ENCODE measurements at places on chromosomes 5 and 9. TPM values are rescaled to one million over a fixed set of nuclear protein-coding genes. Genes with fewer than 3 reads are reported as not detected.
A peak's percentile ranks its signal among the peaks of the same experiment; 100 is the strongest.

GRCh38 chr9:111897601-111898137 lies 1.1 kb downstream of the UGCG start:
- H3K4me1 ChIP-seq: no peaks in the 10 kb centered on the region
- H3K27me3 ChIP-seq: no peaks in the 10 kb centered on the region
- peak overlapping the region; percentile 95 for H3K27ac ChIP-seq
- DNase-seq: no peak
- H3K36me3 ChIP-seq: no peaks in the 10 kb centered on the region

Gene LHX6
- total RNA-seq: 6.2 TPM

- no peaks in the 10 kb centered on the region for H3K4me1 ChIP-seq
- H3K27me3 ChIP-seq: no peaks in the 10 kb centered on the region
- H3K4me3 ChIP-seq: no peak overlapping the region
- no peak overlapping the region for H3K27ac ChIP-seq
- no peak for DNase-seq
- no peaks in the 10 kb centered on the region for H3K36me3 ChIP-seq
Measured at GRCh38 chr5:16659536-16659935, 42.7 kb upstream of the RETREG1 start.

DNA sequence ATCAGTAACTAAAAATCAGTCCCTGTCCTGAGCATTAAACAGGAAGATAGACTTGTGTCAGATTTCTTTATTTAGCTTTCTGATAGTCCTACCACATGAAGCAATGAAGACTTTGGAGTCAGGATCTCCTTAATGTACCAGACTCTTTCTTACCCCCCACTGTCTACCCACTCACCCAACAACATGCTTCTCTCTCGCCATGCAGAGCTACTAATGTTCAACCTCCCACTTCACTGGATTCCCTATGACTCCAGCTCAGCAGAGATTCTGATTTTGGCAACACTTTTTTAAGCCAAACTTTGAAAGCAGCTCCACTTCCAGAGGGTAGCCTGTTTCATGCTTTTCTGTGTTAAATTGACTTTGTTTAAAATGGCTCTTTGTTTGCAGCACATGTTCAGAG lies 50.8 kb downstream of the GPR21 start:
- H3K36me3 ChIP-seq: no peaks in the 10 kb centered on the region
- H3K27me3 ChIP-seq: no peaks in the 10 kb centered on the region
- no peaks in the 10 kb centered on the region for H3K4me1 ChIP-seq
- no peak for DNase-seq

DNA sequence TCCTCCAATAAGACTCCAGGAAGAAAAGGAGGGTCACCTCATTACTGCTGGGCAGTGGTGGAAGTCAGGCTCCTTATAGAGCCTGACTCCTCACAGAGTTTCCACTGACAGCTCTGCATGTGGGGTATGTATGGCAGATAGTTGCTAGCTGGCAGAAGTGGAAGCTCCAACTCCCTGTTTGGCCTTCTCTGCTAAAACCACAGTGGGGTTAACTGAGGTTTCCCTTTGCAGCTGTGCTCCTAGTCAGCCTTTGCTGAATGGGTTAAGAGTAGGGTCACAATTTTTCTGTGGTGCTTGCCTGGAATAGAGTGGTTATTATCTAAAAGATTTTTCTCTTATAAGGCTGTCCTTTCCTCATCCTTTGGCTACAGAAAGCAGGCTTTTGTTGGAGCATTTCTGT lies 327.5 kb downstream of the FBXL17 start:
- H3K4me3 ChIP-seq: no peak overlapping the region
- H3K27ac ChIP-seq: no peak overlapping the region
- H3K36me3 ChIP-seq: no peaks in the 10 kb centered on the region
- no peak for DNase-seq
- H3K4me1 ChIP-seq: no peaks in the 10 kb centered on the region

- no peaks in the 10 kb centered on the region for H3K4me1 ChIP-seq
- H3K27ac ChIP-seq: no peak overlapping the region
- H3K36me3 ChIP-seq: no peaks in the 10 kb centered on the region
Measured at GRCh38 chr5:83441747-83442146, 29.8 kb upstream of the VCAN start.

DNA sequence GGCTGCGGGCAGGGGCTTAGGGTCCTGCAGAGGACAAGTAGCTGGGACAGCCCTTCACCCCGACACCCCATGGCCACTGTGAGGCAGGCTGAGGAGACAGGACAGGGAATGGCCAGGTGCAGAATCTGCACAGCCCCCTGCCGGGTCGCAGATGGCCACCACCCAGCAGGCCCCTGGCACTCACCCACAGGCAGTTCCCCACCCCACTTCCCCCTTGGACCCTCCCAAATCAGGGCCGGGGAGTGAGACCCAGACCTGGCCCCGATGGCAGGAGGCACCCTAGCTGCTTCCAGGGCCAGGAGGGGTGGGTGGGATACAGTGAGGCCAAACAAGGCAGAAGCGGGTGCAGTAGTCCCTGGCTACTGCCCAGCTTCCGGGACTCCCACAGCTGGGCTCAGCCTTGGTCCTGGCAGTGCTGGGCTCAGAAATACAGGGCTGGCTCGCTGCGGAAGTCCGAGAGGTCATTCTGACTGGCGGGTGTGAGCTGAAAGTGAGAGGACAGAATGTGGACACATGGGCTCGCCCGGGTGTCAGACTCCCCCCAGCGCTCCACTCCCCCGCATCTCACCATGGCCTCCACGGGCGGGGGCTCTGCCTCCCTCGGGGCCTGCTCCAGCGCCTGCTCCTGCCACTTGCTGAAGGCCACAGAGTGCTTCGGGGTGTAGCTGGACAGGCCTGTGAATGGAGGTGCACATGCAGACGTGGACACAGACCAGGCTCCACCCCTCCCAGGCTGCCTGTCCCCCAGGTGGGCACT lies 3.4 kb downstream of the SSNA1 start:
- H3K4me1 ChIP-seq: peaks cover 50% of the 10 kb centered on the region
- DNase-seq: no peak
- H3K27me3 ChIP-seq: no peaks in the 10 kb centered on the region
- no peak overlapping the region for H3K4me3 ChIP-seq
- peaks cover 4% of the 10 kb centered on the region for H3K36me3 ChIP-seq

DNA sequence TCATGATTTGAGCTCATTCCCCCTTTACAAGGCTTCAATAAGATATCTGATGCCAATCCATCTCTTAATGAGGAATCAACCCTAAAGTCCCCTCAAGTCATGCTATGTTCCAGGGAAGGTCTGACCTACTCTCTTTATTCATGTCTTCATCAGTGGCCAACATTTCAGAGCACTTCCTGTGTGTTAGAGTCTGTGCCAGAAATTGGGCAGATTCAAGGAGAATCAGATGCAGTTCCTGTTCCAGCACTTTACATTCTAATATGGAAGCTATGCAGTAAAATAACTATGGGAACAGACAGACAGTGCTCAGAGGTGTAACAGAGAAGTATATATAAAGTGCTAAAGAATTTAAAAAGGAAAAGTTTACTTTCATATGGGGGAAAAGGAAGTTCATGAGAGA lies 193.4 kb upstream of the NR4A3 start:
- H3K36me3 ChIP-seq: no peaks in the 10 kb centered on the region
- H3K4me3 ChIP-seq: no peak overlapping the region
- H3K27ac ChIP-seq: no peak overlapping the region

GRCh38 chr9:16824545-16825330 lies 45.7 kb downstream of the BNC2 start:
- H3K4me3 ChIP-seq: no peak overlapping the region
- H3K27me3 ChIP-seq: peaks cover 15% of the 10 kb centered on the region
- no peak for DNase-seq
- no peak overlapping the region for H3K27ac ChIP-seq
- H3K36me3 ChIP-seq: no peaks in the 10 kb centered on the region

DNA sequence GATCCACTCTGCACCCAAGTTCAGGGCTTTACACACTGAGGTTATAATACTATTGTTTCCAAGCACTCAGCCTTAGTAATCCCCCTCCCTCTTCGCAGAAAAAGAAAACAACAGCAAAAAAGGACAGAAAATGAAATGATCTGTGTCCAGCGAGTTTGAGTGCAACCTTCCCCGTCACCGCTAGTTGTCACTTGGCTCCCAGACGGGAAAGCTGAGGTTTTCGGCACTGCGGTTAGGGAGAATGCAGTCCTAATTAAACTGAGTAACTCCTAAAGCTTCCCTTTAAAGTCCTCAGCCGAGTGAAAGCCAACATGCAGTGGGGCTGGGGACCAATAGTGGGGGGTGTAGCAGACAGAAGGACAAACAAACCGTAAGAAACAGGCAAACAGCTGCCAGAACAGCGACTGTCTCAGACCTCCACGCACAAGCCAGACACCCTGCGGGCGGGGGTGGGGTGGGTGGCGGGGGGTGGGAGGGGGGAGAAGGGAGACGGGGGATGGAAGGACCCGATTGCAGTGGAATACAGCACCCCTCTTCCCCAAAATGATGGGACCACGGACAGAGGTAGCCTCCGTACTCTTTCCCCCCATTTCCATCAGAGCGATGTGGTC lies 680 bp downstream of the GLRA1 start:
- H3K4me3 ChIP-seq: no peak overlapping the region
- H3K4me1 ChIP-seq: no peaks in the 10 kb centered on the region
- H3K36me3 ChIP-seq: no peaks in the 10 kb centered on the region
- H3K27ac ChIP-seq: no peak overlapping the region

DNA sequence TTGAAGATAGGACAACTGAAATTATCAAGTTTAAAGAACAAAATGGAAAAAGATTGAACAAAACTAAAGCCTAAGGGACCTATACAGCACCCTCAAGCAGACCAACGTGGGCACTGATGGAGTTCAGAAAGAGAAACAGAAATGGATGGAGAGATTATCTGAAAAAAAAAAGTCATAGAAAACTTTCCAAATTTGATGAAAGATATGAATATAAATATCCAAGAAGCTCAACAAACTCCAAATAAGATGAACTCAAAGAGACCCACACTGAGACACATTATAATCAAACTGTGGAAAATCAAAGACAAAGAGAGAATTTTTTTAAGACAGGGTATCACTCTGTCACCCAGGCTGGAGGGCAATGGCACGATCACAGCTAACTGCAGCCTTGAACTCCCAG lies 128.6 kb upstream of the PUM3 start:
- no peak overlapping the region for H3K27ac ChIP-seq
- no peaks in the 10 kb centered on the region for H3K27me3 ChIP-seq
- no peaks in the 10 kb centered on the region for H3K4me1 ChIP-seq

GRCh38 chr9:125066839-125067619 lies 76.3 kb downstream of the SCAI start:
- no peak for DNase-seq
- no peaks in the 10 kb centered on the region for H3K36me3 ChIP-seq
- H3K4me3 ChIP-seq: no peak overlapping the region
- H3K27ac ChIP-seq: no peak overlapping the region

Gene AGXT2
- total RNA-seq: not detected

- DNase-seq: no peak
- no peak overlapping the region for H3K4me3 ChIP-seq
- no peaks in the 10 kb centered on the region for H3K36me3 ChIP-seq
- H3K4me1 ChIP-seq: no peaks in the 10 kb centered on the region
- H3K27me3 ChIP-seq: no peaks in the 10 kb centered on the region
- H3K27ac ChIP-seq: no peak overlapping the region
Measured at GRCh38 chr9:116243708-116244107, 90.1 kb downstream of the PAPPA start.

GRCh38 chr5:153476767-153477166 lies 13.7 kb upstream of the GRIA1 start:
- no peak overlapping the region for H3K27ac ChIP-seq
- H3K27me3 ChIP-seq: no peaks in the 10 kb centered on the region
- H3K36me3 ChIP-seq: no peaks in the 10 kb centered on the region
- no peak overlapping the region for H3K4me3 ChIP-seq
- no peaks in the 10 kb centered on the region for H3K4me1 ChIP-seq
- DNase-seq: no peak

DNA sequence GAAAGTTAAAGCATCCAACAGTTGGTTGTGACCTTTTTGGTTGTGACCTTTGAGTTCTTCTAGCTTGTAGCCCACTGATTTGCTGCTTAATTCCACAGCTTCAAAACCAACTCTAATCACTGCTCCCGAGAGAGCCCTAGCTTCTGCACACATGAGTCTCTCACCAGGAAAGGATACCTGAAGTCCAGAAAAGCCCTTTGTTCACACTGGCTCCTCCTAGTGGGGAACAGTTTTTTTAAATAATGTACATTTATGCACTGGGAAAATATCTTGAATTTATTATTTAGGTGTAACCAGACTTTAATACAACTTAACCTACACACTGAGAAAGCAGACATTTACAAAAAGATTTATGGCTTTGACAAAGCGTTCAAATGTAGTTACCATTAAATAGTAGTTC lies 120.2 kb upstream of the CCDC152 start:
- H3K4me1 ChIP-seq: peaks cover 5% of the 10 kb centered on the region
- no peak for DNase-seq
- no peak overlapping the region for H3K27ac ChIP-seq
- H3K27me3 ChIP-seq: no peaks in the 10 kb centered on the region
- H3K4me3 ChIP-seq: no peak overlapping the region
- no peaks in the 10 kb centered on the region for H3K36me3 ChIP-seq

GRCh38 chr5:102627315-102627714 lies 127.8 kb upstream of the PAM start:
- DNase-seq: no peak
- H3K4me3 ChIP-seq: no peak overlapping the region
- no peak overlapping the region for H3K27ac ChIP-seq
- no peaks in the 10 kb centered on the region for H3K27me3 ChIP-seq
- peaks cover 7% of the 10 kb centered on the region for H3K4me1 ChIP-seq

Gene PCDHA10
- total RNA-seq: not detected

Gene TMEM215
- not detected for total RNA-seq

Data from heart right ventricle (tissue), 16 donors.